SJCRH30 (cell line): ENCODE measurements at places on chromosomes 2 and 18. TPM values are rescaled to one million over a fixed set of nuclear protein-coding genes. Genes with fewer than 3 reads are reported as not detected.
A peak's percentile ranks its signal among the peaks of the same experiment; 100 is the strongest.

The DTYMK gene
- 113 and 121 TPM in 2 replicates for total RNA-seq

The ZNF804A gene
- 16.8 and 19.2 TPM in 2 replicates for total RNA-seq

DNA sequence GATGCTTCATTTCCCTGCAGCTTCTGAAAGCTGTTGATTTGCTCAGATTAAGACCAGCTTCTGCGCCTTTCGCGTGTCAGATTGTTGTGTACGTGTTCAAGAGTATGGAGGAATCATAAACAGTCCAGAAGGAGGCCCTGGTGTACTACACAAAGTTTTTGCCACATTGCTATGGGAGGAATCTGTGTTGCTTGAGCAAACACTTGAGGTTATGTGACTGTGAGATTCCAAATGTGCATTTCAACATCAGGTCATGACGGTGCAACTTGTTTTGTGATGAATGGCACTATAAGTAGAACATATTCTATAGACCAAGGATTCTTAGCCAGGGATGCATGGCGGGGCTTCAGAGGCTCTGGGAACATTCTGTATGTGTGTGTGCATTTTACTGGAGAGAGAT is 35.0 kb downstream of the SRSF7 start:
- DNase-seq, result no peak

The KIAA2012 gene
- total RNA-seq, result 0.08 TPM in 1 of 2 replicates, not detected in the other

The PLEK gene
- total RNA-seq, result 0.10 TPM in 1 of 2 replicates, not detected in the other

The HOXD1 gene
- 0.06 TPM in 1 of 2 replicates, not detected in the other for total RNA-seq

DNA sequence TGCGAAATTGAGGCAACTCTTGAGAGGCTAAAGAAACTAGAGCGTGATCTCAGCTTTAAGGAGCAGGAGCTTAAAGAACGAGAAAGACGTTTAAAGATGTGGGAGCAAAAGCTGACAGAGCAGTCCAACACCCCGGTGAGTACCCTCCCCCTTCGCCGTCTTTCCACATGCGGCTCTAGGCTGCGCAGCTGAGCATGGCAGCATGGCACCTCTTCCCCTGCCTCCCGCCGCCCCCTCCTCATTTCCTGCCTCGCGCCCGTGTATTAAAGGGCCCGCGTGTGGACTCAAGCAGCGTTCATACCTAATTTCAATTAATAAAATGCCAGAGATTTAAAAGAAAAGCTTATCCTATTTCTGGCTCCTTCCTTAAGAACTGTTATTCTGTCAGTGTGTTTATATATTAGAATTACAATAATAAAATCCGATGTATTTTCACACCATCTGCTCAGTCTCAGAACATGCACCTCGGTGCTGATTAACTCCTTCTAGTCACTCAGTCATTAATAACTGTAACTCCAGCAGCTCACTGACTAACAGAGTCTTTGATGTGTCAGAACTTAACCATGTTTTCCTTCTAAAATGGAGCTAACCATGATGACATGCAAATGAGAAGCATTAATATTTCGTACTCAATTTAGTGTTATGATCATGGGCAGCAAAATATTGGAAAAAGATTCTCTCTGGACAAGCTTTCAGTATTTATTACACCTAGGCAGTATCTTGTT is 137.4 kb upstream of the CDCA7 start:
- no peak for DNase-seq

The CYP26B1 gene
- 9.7 and 11.3 TPM in 2 replicates for total RNA-seq

DNA sequence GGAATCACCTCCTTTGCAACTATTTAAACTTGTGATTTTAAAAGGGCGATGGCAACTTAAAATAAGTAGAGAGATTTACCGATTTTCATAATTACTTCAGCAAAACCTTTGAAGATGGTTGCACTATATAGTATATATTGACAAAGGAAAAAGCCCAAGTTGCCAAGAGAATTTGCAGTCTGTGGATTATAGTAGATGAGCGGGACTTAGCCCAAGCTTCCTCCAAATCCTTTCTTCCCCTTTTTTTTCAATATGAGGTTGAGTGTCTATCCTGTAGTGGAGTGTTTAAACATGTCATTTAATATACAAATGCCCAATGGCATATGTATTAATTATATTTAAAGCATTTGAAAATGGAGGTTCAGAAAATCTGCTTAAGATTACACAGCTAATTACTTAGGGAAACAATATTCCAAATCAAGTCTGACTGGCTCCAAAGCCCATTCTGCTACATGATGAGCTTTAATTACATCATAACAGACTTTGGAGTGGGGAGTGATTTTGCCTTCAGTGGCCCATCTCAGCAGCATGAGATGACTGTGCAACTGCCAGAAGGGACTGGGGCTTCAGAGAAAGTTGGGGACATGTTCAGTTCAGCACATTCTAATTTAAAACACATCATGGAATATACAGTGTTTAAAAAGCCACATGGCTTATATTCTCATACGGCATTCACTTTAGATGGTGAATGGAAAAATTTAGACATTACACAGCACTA is 73.2 kb downstream of the COL3A1 start:
- DNase-seq, result no peak

- no peak for DNase-seq
Measured at GRCh38 chr2:150690870-150691269, 203.4 kb upstream of the RND3 start.

- no peak for DNase-seq
Measured at GRCh38 chr18:25630682-25631081, 278.7 kb upstream of the ZNF521 start.

DNA sequence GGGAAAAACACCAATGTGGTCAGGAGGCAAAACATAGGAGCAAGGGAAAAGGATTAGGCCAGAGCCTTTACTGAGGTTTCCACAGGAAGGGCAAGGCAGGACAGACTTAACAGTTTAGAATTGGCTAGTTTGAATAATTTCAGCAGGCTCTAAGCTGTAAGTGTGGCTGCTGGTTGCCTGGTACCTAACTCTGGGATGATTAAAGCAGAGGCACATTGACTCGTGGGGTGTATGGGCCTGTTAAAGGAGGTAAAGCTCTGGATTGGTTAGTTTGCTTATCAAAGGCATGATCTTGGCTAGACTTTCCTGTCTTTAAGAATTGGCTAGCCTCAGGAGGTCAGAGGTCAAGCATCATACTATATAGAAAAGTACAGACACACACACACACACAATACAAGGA is 132.6 kb downstream of the SPAG16 start:
- no peak for DNase-seq

- DNase-seq, result no peak
Measured at GRCh38 chr2:53867773-53868172, 8.0 kb upstream of the GPR75 start.

- DNase-seq, result peak; percentile 14
Measured at GRCh38 chr18:58117786-58118403, 73.9 kb downstream of the NEDD4L start.

DNA sequence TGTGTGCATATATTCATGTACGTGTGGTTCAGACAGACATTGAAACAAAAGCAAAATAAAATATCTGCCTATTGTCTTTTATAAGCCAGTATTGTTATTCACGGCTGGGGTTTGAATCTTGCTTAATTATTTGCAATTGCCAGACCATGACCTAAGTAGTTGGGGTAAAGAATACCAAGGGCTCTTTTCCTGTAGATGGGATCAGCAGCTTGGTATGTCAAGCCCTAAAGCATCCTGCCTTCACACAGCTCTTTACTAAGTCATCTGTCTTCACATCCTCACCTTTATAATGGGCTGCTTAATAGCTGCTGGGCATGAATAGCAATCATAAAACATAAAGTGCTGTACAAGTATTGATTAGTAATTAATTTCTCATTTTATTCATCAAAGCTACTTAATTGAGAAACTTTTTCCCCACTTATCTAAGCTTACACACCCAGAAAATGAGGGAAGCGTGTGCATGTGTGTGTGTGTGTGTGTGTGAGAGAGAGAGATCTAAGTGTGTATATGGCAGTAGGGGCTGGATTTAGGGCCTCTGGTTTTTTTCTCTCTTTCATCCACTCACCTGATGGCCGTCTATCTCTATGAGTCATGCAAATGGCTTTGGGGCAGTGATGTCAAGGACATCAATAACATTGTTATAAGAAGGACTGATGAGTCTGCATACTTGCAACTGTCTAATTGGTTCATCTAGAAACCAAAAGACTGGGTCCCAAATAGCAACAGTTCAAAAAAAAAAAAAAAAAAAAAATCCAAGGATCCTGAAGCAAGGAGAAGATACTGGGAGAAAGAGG is 244.1 kb upstream of the TNP1 start:
- DNase-seq, result no peak

DNA sequence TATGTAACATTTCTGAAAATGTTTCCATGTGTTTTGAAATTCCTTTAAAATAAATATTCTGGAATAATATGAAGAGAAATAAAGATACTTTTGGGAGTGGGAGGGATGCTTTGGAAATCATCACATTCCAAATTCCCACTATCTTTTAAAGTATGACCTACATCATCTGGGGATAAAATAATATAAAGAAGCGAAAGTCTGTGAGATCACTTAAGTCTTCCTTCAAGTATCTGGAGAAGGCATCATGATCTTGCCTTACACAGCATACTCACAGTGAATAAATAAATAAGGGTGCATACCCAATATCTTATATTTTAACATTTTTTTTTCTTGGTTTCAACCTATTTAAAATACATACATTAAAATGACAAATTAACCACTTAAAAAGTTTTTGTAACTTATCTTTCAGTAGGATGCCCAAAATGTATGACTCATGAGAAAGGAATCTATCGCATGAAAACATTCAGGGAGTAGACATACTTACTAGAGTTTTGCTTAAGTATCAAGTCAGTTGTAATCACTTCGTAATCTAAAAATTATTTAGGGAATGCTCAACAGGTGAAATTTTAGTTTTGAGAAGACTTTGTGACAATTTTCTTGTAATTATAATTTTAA is 248.3 kb upstream of the COL3A1 start:
- DNase-seq, result no peak

The FKBP1B gene
- total RNA-seq, result 41.8 and 47.2 TPM in 2 replicates

DNA sequence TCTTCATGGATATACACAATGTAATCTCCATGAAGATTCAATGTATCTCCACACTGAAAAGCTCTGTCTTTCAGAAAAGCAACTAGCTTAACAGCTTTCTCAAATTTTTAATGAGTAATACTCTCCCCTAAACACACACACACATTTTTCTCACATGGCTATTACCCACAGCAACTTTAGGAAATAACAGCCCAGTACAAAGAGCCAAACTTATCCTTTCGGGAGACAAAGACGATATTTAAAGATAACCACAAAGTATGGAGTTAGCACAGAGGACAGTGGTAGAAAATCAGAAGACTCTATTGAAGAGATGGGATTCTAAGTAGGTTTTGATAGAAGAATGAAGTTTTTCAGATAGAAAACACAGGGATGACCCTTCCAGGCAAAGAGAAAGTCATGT is 394.9 kb upstream of the TRIB2 start:
- no peak for DNase-seq

DNA sequence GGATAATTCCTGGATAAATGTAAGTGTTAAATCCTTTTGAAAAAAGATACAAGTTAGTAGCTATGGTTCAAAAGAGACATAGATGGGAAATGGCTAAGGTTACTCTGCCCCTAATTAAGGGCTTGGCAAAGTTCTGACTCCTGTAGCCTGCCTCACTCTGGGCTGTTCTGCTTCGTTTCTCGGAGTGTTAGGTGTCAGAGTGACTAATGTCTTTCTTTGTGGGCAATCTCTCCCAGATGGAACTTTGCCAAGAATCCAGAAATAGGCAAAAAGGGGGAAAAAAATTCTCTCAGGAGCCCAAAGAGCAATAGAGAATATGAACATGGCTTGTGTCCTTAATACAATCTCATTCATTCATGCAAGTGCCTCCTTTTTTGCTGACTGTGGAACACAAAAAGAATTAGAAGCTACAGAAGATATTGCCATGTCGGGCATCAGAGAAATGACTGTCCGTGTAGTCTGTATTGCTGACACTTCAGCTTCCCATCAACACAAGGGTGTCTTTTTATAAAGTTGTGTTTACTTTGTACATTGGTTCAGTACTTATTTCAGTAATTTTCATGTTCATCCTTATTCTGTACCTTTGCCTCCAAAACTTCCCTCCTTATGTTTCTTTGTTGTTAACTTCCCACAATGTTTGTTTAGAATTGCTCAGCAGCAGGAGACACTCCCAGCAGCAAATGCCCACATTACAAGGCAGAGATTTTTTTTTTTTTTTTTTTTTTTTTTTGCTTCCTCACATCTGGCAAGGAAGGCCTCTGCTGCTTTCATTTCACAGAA is 134.0 kb downstream of the FTCDNL1 start:
- DNase-seq, result peak; percentile 66

The C2orf15 gene
- total RNA-seq, result 0.24 and 0.25 TPM in 2 replicates

The GKN2 gene
- not detected in 2 replicates for total RNA-seq

The FBXO36 gene
- 0.08 and 0.13 TPM in 2 replicates for total RNA-seq

DNA sequence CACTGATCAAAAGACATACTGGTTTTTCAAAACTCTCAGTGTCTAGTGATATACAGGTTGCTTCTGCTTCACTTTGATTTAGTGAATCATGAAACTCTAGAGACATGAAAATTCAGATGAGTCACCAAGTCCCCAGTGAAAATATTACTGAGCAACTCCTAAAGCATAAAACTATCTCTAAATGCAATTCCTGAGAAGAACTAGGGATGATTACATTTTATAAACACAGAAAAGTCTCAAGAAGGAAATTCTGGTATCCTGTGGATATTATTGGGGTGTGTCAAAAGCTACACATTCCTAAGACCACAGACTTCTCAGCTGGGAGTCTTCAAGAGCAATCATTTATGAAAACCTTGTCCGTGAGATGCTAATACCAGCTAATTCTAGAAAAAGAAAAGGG is 9.7 kb downstream of the LRRTM4 start:
- no peak for DNase-seq

The MLPH gene
- total RNA-seq, result 0.14 TPM in 1 of 2 replicates, not detected in the other

DNA sequence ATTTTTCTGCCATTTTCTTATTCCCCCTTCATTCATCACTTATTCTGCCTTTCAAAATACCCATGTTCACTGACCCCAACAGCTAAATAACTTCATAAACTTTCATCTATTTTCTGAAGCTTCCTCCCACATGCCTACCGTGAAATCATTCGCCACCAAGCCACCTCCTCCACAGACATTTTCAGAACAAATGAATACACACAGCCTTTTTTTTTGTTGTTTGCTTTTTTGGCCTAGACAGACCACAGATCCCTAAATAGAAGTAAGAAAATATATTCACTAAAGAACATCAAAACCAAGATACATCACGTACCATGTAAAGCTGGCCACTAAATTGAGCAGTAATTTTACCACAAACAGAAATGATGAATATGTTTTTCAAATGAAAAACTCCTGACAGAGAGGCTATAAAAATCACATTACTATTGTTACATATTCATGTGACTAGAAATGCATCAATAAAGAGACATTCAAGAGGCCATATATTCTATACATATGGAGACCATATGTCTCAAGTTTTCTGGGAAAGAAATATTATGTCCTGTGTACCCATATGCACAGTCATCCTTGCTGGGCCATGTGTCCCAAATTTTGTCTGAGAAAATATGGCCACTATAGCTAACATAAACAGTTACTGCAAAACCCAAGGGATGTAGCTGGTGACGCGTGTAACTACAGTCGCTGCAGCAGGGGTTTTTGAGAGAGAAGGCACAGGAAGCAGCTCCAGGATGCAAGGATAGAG is 200.3 kb downstream of the FBXO15 start:
- no peak for DNase-seq

- no peak for DNase-seq
Measured at GRCh38 chr2:15082105-15083058, 449.9 kb downstream of the LRATD1 start.

The TPGS2 gene
- 91.6 and 99.3 TPM in 2 replicates for total RNA-seq

The CASP10 gene
- 1.0 and 1.1 TPM in 2 replicates for total RNA-seq

GRCh38 chr2:189570570-189571031 is 10.0 kb downstream of the SLC40A1 start:
- no peak for DNase-seq

The SCN9A gene
- 4.3 and 4.7 TPM in 2 replicates for total RNA-seq
